ENCODE measurements at places on chromosomes 5 and 9.

DNA sequence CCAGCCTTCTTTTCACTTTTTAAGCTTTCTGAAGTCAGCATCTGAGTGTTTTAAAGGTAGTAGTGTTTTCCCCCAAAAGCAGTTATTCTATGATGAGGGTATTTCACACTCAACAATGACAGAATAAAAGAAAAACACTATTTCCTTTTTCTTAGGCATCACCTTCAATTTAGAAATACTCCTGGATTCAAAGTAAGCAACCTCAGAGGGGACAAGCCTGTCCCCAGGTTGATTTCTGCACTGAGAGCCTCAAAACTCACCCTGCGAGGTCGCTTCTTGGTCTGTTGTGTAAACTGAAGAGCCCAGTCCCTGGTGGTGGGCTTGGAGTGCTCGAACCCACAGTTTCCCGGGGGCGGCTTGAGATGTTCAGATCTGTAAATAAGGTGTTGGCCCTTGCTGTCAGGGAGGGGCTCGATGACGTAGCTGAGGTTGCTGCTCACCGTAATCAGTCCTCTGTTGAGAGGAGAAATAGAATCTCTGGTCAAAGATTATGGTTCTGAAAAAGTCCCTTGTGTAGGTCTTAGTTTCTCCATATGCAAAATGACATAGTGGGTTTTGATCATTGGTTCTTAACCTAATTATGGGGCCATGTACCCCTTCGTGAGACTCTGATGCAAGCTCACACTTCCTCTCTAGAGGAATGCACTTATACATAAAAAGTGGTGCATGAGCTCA, 55.9 kb downstream of the ADAM19 start:
- DNase-seq, result no peak

DNA sequence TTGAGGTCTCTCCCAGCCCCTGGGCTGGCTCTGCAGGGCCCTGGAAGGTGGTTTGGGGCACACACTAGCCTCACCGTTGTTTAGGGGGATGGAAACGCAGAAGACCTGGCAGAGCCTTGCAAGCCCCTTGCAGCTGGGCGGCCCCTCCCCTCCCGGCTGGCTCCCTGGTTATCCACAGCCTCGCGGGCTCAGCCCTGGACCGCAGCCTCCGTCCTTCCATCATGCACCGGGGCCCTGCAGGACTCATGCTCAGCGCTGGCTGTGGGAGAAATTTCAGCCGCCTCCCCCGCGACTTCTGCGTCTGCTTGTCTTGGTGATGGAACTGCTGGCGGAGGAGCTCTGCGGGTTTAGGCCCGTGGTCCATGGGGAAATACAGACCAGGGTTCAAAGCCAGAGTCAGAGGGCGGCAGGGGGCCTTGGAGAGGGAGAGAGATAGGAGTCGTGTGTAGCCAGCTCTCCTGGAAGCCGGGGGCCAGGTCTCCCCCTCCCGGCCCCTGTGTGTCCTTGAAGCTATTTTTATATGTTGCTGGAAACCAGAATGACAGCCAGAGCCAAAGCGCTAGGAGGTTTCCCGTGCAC, 75.8 kb upstream of the IER5L start:
- no peak for DNase-seq

- no peak for DNase-seq
Measured at GRCh38 chr9:75788006-75788634, 102.4 kb upstream of the PCSK5 start.

DNA sequence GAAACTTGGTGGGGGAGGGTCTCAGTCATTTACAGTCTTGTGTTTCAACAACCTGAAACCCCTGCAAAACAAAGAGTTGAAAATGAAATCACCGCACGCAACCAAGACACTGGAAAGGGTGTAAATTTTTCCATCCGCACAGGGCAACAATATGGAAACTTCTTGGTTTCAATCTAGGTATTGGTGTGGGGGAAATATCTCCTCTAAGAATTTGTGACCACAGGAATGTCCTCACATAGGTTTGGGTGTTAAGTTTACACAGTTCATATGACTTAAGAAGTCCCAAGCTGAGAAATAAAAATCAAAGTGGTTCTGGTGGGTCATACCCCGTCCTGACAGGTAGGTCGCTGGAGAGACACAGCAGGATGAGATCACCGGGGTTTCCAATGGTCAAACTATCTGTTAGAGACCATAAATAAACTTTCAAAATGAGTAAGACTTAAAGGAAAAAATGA, 51.9 kb upstream of the PIP5K1B start:
- no peak for DNase-seq

DNA sequence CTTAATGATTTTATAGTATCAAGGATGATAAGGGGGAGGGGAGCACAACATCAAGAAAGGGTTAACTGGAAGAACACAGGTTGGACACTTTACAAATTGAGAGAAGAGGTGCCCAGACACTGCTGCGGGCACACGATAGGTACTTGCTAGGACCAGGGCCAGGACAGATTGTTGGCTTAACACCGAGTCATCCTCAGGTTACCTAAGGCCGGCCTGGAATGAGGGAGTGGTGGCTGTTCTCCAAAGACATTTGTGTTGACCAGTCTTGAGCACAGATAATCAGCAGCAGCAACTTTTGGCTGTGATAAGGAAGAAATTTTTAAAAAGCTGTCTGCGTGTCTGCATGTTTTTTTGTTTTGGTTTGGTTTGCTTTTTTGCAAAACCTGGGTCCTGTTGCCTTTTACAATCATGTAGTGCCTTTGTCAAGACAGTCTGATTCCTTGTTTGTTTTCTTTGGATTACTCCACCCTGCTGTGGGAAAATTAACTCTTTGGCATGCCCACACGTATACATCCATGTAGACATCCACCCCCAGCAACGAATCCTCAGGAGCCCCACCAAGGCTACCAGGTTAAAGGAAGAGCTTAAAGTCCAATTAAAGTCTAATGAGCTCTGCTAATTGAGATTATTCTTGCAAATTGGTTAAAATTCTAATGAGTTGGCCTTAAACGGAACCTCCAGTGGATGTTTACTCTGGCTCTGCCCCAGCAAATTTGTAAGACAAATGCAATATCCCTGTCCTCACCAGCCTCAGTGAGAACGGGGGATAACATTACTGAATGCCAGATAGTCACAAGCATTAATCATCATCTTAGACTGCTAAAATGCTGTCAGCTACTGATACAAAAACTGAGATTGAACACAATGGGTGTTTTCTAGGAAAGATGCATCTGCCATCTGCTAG, 382.3 kb downstream of the ACTL7B start:
- no peak for DNase-seq

- no peak for DNase-seq
Measured at GRCh38 chr5:133214153-133214820, 162.5 kb downstream of the HSPA4 start.

DNA sequence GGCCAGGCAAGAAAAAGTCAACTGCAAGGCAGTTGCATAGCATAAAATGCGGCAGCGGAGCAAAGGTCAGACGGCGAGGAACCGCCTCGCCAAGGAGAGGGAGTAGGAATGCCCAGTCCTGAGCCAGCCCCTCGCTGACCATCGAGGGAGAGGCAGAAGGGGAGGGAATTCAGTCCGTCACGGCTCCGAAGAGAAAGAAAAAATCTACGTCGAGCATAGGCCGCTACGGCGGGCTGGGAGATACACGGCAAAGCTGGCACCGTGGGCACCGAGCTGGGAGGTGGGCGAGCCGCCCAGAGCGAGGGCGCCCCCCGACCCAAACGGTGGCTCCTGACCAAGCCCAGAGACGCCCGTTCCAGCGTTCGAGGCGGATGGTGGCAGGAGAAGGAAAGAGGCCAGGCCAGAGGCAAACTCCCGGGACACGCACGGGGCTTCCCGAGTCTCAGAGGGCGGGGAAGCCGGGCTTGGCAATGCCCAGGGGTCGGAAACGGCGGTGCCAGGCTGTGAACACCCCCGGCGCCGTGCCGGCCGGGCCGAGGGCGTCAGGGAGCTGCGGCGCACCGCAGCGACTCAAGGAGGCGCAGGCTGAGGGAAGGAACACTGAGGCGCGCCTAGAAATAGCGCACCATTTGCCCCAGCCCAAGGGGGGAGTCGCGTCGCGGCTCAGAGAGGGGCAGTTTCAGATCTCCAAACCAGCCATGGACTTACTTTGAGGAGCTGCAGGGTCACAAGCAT, 518 bp downstream of the SPRY4 start:
- DNase-seq, result no peak

- DNase-seq, result no peak
Measured at GRCh38 chr5:61076626-61077025, 85.6 kb downstream of the SMIM15 start.

DNA sequence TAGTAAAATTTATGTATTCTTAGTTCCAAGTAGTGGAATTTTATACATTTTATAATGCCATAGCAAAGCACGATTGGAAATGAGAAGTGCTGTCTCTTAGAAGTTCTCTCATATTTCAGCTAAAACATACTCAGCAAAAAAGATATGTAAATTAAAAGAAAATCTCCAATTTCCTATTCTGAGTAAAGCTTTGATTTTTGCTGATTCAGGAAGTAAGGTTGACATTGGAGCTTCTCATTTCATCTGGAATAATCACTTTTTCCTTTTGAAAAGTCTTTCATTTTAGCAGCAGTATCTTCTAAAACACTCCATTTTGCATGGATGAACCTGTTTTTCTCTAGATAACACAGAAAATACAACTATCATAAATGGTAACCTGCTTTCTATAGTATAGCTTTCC, 121.0 kb downstream of the ZCCHC7 start:
- no peak for DNase-seq

DNA sequence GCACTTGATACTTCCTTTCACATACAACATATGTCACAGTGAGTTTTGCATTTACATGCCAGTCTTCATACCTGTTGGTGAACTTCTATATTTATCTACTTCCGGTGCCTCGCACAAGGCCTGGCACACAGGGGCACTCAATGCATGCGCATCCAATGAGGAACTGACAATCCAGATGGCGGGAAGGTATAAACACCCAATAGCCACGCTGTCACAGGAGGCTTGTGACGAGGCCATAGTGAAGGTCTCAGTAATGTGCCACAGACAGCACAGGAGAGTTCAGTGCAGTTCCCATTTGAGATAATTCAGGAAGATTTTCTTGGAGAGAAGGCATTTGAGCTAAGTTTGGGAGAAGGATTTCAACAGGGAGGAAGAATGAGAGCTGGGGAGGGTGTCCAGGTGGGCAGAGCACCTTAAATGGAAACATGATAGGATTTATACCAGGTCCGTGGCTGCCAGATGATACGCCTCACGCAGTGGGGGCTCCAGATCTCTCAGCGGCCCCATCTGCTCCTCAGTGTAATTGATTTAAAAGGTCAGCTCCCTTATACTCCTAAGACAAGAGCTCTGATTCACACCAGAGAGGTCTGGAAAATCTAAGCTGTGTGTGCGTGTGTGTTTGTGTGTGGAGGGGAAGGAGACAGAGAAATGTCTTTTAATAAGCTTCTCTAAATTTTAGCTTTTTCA, 206.2 kb downstream of the DCP2 start:
- no peak for DNase-seq

- no peak for DNase-seq
Measured at GRCh38 chr5:78362220-78362619, 1.8 kb downstream of the SCAMP1 start.

DNA sequence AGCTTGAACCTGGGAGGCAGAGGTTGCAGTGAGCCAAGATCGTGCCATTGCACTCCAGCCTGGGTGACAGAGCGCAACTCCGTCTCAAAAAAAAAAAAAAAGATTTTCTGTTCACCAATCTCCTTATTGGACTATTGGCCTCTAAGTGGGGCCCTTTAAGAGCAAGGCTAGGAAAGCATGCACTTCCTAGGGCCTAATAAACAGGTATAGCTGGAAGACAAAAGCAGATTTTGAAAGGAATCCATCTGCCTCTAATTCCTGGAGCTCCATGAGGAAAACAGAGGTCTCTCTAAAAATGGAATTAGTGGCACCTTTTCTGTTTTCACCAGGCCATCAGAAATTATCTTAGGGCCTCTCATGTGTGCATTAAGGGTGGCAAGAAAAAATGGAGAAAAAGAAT, 70.0 kb downstream of the RGMB start:
- no peak for DNase-seq

DNA sequence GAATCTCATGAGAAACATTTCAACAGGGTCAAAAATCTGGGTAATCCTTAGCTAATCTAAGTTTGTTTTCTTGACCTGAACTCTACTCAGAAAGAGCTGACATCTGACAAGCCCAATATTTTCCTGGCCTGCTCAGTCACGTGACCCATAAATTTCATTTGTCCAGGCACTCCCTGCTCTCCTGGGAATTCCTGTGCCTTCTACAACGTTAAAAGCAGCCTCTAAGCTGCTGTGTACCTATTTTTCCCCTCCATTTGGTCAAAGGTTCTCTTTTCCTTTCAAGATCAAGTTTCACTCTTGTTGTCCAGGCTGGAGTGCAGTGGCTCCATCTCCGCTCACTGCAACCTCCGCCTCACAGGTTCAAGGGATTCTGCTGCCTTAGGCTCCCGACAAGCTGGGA, 148.8 kb upstream of the ABCA1 start:
- no peak for DNase-seq
